ENCODE measurements at places on chromosomes 5 and 9.

DNA sequence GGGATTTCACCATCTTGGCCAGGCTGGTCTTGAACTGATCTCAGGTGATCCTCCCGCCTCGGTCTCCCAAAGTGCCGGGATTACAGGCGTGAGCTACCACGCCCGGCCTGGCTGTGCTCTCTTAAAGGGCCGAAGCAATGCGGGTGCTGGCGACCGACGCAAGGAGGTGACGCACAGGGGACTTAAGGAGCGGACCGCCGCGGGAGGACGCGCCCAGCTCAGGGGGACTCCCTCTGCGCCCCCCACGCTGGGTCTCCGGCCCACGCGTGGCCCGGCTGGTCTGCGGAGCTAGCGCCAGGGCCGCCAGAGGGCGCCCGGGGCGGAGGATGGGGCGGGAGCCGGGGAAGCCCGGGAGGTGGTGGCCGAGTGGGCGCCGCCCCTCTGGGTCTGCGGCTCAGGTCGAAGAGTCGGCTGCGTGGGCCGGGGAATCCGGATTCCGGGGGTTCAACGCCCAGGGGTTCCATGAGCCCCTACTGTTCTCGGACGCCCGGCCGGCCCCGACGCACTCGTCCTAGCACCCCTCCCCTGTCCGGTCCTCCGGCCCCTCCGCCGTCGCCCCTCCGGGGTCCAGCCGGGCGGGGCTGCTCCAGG lies 502 bp upstream of the CERCAM start:
- DNase-seq: peak; percentile 30

DNA sequence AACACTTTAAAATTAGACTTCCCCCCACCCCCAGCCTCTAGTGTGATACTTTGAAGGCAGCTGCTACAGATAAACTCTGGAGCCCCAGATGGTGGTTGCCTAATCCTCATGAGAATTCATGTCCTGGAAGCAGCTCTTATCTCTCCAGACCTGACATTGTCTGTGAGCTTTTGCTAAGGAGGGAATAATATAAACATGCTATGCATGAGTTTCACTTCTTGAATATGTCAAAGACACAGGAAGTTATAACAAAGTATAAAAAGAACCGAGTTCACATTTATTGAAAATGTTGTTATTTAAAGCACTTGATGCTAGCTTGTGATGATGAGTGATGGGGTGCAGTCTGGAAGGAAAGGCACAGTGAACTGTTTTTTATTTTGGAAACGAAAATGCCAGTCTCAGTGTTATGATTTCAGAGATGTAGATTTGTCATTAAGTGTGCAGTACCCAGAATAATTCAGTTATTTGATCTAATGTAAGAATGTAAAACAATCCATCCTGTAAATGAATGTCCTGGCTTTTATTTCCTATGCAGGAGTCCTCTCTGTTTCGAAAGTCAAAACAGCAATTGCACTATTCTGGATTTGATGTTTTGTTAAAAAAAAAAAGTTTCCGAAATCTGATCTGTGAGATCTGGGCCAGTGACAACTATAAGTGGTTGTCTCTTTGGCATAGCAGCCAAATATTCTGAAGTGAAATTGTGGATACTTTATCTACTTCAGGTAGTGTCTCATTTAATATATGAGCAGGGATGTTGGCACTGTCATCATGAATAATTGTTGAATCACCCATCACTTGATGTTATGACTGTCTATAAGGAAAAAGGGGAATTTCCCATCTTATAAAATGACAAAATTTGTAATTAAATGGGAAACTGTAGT lies 77.0 kb downstream of the ZCCHC7 start:
- DNase-seq: peak; percentile 14

GRCh38 chr5:54178207-54178606 lies 132.2 kb downstream of the ARL15 start:
- DNase-seq: no peak

DNA sequence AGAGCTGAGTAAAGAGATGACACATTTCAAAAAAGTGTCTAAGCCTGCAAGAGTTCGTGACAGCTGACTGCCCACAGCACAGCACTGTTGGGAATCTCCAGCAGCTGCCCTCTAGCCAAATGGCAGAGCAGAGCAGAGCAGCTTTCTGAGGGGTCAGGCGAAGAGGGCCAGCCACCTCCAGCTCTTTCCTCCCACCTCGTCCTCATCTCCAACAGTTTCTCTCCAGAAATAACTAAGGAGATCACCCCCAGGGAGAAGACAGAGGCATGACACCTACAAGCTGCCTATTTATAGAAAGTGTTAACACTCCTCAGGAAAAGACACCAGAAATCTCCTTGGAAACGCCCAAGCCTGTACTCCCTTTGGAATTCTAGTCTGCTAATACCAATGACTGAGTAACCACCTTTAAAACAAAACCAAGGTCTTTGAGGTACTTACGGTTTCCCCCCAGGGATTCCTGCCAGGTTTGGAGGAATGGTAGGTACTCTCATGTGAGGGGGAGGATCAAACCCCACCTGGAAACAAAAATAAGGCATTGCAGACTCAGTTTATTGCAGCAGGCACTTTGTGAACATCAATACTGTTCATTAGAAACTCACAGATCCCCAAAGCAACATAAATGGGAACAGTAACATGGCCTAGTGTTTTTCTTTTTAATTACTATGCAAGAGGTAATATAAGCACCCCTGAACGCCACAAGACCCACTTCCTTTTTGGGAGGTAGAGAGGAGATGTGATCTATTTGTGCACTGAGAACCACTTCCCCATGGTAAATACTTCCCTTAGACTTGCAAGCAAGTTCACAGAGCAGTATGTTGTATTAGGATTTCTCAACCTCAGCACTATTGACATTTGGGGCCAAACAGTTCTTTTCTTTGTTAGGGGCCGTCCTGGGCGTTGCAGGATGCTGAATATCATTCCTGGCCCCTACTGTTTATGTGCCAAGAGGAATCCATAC lies 79.3 kb downstream of the TLE1 start:
- DNase-seq: no peak

DNA sequence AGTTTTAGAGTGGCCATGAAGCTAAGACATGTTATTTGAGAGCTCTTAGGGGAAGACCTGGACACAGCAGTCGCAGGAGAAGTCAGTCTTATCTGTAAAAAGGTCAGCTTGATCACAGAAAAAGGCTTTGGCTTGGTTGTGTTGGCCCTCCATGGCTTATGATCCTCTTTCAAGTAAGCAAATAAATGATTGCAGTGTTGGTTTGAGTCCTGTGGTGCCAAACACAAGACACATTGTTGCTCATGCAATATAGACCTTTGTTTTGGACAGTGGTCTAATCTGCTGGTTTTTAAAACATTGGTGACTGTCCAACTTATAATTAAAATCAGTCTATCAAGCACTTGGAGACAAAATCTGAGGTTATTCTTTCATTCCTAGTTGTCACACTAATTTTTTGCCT lies 54.0 kb downstream of the DOCK8 start:
- no peak for DNase-seq

DNA sequence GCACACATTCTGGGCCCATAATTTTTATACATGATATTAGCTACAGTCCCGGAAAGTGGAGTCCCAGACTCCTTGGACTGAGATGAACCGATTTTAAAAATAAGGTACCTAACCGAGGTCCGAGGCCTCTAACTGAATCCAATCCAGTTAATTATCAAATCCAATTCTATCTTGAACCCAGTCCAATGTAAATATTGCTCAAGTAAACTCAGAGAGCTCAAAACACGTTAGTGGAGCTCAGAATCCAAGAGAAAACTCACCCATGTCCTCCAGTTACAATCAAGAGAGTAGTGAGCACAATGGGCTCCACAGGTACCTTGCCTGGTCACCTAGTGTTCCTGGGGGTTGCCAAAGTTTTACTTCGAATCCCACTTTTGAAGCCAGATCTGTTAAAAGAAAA lies 37.9 kb upstream of the DIRAS2 start:
- no peak for DNase-seq

- DNase-seq: no peak
These were observed 16.0 kb downstream of the ZNF462 start for GRCh38 chr9:106878934-106879333.

DNA sequence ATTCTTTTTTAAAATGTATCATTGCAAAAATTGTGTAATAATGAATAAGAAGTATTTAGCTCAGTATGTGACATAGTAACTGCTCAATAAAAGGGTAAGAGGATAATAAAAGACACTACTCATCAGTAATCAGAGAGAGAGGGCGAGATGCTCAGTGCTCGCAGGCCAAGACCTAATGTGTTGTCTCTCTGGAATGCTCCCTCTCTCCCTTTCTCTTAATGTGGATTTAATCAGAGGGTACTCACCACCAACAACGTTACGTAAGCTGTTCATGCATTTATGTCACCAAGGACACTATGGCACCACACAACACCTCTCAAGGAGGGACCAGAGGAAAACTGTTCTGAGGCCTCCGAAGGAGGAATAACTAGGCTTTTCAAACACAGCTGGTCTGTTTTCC lies 42.5 kb downstream of the WHRN start:
- no peak for DNase-seq

- no peak for DNase-seq
These were observed 67.7 kb downstream of the C5orf15 start for GRCh38 chr5:133900534-133901270.
